ENCODE measurements at places on chromosomes 3 and 15. TPM values are rescaled to one million over a fixed set of nuclear protein-coding genes. Genes with fewer than 3 reads are reported as not detected.

GRCh38 chr3:169604118-169604517 is 59.4 kb downstream of the MECOM start:
- DNase-seq, result no peak

- no peak for DNase-seq
These were observed 359 bp downstream of the TPM1 start for GRCh38 chr15:63042877-63043334.

Gene SNURF
- 51.9 TPM for total RNA-seq

DNA sequence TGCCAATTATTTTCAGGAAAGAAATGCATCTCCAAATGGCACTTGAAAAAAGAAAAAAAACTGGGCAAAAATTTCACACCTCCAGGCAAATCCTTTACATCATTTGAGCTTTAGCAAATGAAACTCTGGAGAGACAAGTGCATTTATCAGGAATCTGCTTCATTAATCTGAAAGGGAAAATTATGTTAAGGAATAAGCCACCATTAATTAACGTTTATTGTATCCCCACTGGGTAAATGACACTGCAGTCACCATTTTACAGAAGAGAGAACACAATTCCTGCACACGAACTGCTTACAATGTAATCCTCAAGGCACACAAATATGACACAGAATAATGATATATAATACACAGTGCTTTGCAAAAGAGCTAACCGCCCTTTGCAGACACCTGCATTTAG is 217.3 kb downstream of the OSBPL10 start:
- no peak for DNase-seq

GRCh38 chr3:5201536-5201935 is 14.0 kb downstream of the EDEM1 start:
- no peak for DNase-seq

GRCh38 chr15:101237251-101237650 is 14.6 kb downstream of the CHSY1 start:
- no peak for DNase-seq

Gene PRR20G
- not detected for total RNA-seq

- DNase-seq, result no peak
These were observed 86.2 kb upstream of the OCA2 start for GRCh38 chr15:28185148-28185895.

DNA sequence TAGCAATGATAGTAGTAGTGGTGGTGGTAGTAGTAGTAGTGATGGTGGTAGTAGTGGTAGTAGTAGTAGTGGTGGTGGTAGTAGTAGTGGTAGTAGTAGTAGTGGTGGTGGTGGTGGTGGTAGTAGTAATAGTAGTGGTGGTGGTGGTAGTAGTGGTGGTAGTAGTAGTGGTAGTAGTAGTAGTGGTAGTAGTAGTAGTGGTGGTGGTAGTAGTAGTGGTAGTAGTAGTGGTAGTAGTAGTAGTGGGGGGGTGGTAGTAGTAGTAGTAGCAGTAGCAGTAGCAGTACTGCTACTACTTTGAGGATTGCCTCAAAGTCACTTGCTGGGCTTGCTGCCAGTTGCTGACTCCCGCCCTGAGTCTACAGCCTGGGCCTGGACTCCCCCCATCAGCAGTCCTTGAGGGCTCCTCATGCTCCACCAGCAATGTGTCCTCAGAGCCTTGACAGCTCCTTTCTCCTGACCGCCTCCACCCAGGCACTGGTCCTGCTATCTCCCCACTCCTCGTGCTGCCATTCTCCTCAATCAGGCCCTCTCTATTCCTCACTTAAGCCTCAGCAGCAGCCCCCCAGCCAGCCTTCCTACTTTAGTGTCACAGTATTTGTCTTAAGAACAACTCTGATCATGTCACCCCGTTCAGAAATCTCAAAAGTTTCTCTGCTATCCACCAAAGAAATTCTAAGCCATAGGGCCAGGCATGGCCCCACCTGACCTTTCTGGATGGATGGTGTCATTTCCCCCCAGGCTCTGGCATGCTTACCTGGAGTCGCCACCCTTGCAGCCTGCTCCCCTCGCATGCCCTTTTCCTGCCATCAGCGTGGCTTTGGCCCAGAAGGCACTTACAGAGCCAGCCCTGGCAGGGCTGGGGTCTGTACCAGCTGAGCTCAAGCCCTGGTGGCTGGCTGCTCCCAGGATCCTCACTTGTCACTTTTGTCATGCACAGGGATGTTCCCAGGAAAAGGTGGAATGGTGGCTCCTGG is 45.6 kb downstream of the DLEC1 start:
- DNase-seq, result no peak

DNA sequence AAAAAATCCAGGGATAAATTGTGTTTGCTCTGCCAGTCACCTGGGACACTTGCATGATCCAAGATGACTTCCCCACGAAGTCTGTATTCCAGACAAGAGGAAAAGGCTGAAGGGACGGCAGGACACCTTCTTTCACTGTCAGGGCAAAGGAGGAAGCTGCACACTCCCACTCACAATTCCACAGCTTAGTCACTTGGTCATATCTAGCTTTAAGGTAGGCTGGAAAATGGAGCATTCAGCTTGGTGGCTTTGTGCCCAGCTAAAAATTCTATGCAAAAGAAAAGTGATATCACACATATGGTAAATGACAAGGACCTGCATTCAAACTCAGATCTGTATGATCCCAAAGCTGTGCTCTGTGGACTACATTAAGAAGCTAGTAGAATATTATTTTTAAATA is 109.2 kb upstream of the TPM1 start:
- DNase-seq, result no peak
